ENCODE measurements at places on chromosomes 5 and 9.

DNA sequence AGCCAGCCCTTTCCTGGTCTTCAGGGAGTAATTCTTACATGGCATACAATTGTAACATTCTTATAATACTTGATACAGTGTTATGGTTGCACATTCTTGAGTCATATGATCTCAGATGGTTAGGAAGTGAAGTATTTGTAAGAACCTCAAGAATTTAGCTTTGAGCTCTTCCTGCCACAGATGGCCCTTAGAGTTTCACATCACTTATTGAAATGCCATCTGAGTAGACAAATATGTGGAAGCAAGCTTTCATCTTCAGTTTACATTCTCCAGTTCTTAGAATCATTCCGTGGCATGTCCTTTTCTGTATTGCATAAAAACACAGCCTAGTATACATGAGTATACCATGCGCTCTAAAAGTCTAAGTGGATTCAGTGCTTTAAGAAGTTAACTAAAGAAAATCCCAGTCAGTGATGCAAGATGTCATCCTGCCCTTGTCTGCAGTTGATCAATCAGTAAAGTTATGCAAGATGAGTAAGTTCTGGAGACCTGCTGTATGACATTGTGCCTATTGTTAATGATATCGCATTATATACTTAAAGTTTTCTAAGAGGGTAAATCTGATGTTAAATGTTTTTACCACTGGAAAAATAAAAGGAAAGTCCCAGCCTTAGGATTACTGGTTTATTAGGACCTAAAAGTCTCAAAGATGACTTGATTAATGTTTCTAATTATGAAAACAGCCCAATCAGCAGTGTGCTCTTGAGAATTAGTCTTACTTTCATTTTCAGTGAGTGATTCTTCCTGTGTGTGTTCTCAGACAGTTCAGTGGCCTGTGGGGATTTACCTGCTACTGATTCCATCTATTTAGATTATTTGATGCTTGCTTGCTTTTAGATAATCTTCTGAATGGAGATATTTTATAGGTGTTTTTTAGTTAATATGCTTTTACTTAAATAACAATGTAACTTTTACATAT is 29.4 kb downstream of the RHOBTB3 start:
- DNase-seq: no peak

DNA sequence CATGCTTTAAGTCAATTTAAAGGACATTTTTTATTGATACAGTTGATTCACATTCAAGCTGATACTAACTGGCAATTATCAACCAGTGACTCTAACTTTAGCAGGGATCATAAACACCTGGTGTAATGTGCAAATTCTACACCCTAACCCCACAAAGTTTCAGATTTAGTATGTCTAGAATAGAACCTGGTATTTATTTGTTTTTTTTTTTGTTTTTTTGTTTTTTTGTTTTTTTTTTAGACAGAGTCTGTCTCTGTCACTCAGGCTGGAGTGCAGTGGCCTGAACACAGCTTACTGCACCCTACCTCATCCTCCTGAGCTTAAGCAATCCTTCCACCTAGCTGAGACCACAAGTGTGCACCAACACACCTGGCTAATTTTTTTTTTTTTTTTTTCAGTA is 311.2 kb upstream of the SEMA6A start:
- DNase-seq: no peak

GRCh38 chr9:91116211-91116610 is 245.5 kb downstream of the AUH start:
- no peak for DNase-seq

- no peak for DNase-seq
Observed at GRCh38 chr5:107247427-107247826, 423.3 kb downstream of the EFNA5 start.

DNA sequence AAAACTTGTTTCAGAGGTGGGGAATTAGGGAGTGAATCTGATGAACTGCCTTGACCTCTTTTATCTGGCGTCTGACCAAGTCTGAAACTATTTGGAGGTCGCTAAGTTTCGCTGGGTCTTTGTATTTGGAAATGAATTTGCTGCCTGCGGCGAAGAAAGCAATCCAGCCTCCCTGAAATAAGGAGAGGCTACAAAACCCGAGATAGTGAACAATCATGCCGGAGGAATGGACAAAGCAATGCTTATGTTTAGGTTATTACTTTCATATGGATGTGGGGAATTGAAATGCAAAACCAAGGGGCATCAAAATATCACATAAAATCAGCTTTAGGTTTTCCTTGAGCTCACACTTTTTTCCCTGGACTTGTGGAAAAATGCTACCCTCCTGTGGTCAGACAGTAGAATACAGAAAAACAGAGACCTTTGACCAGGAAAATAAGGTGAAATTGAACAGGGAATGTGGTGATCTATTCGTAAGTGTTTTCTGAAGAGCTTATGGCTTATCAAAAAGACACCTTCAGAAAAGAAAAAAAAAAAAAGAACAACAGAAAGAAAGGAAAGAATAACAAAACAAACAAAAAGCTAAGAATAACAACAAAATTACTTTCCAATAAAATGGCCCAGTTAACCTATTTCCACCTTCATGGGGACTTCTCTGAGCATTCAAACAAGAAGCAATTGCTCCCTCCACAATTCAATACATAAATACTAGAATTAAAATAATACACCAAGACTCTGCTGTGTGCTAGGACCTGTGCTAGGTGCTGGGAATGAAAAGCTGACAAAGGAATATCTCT is 68.6 kb upstream of the DPYSL3 start:
- peak; percentile 1 for DNase-seq

DNA sequence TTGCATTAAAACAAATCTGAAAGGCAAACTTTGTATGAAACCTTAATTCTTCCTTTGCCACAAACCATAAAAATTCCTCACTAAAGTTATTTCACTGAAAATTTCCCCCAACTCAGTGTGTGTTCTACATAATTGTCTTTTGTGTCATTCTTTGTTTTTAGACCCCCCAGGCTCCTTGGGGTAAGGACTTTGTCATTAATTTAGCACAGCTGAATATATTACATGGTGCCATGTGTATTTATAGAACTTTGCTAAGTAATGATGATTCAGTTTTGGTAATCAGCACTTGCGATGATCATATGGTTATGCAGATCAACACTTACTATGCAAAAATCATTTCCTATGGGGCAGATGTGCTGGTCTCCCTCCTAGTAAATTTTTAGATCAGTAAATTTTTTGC is 712.1 kb upstream of the MEF2C start:
- DNase-seq: no peak

GRCh38 chr9:134175291-134175807 is 11.0 kb upstream of the RNU6ATAC start:
- DNase-seq: no peak

DNA sequence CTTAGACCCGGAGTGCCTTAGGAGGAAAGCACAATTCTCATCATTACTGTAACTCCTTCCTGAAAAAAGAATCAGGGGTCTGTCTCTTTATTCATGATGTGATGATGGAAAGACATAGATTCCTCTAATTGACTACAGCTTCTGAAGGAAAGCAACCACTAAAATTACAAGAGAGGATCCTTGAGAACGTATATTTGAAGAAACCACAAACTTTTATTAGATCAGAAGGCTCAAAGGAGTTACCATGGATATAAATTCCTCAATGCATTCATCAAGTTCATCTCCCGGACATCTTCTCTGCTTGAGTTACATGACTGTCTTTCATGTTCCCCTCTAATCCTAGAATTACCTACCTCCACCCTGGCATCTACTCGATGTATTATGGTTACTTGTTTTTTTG is 104.1 kb upstream of the PAPPA start:
- no peak for DNase-seq

DNA sequence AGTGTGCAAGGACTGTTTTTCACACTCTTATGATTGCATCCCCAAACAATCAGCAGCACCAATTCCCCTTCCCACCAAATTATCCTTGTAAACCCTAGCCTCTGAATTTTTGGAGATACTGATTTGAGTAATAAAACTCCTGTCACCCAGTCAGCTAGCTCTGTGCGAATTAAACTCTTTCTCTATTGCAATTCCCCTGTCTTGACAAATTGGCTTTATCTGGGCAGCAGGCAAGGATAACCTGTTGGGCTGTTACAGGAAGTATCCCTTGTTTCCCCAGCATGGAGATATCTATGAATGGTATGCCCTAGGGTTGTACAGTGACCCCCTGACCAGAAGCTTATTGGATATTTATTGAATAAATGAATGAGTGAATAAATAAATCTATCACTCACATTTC is 80.8 kb downstream of the PTCD2 start:
- DNase-seq: no peak

GRCh38 chr9:77764894-77765780 is 117.0 kb upstream of the GNA14 start:
- no peak for DNase-seq

GRCh38 chr9:37954581-37954981 is 50.7 kb upstream of the SLC25A51 start:
- no peak for DNase-seq

GRCh38 chr9:95116002-95116807 is 201.3 kb downstream of the FANCC start:
- no peak for DNase-seq

GRCh38 chr5:82747986-82748385 is 329.2 kb downstream of the TMEM167A start:
- DNase-seq: no peak

DNA sequence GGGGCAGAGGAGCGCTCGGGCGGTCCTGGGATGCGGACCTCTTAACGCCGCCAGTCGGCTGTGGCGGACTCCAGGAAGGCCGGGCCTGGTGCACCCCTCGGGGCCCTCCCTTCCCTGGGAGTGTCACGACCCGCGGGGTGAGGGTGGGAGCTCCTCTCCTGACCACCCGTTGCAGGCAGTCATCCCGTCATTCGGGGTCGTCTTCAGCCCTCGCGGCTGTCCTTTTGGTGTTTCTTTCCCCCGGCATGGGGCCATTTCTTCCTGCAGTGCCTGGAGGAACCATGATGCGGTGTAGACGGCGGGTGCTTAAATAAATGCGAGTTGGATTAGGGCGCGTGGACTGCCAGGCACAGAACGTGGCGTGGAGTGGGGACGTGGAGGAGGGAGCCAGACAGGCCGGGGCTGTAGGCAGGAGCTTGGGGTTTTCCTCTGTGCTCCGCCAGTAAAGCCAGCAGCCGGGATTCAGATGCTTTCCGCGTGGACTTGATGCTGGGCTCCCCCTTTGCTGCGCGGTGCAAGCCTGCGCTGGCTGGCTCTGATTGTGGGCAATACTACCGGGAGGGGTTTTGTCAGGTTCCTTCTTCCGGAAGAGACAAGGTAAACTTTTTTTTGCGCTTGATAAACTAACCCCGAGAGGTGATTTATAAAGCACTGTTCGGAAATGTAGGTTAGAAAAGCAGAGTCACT is 868 bp downstream of the KDM4C start:
- peak; percentile 38 for DNase-seq

GRCh38 chr9:93303258-93303771 is 119.4 kb downstream of the WNK2 start:
- DNase-seq: no peak

DNA sequence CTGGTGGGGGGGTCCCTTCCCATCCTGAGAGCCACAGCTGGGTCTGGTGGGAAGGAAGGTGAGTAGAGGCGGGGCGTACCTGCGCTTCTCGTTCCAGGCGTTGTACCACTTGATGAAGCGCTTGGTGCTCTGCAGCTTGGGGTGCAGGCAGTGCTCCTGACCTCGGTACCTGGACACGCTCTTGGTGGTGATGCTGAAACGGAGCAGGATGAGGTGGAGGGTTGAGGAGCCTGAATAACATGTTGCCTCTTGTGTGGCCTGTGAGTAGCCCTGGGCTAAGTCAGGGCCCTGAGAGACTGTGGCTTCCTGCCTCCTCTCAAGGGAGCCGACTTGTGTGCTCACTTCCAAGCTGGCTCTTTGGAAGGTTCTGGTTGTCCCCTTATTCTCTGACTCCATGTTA is 4.3 kb downstream of the CXCL14 start:
- no peak for DNase-seq

DNA sequence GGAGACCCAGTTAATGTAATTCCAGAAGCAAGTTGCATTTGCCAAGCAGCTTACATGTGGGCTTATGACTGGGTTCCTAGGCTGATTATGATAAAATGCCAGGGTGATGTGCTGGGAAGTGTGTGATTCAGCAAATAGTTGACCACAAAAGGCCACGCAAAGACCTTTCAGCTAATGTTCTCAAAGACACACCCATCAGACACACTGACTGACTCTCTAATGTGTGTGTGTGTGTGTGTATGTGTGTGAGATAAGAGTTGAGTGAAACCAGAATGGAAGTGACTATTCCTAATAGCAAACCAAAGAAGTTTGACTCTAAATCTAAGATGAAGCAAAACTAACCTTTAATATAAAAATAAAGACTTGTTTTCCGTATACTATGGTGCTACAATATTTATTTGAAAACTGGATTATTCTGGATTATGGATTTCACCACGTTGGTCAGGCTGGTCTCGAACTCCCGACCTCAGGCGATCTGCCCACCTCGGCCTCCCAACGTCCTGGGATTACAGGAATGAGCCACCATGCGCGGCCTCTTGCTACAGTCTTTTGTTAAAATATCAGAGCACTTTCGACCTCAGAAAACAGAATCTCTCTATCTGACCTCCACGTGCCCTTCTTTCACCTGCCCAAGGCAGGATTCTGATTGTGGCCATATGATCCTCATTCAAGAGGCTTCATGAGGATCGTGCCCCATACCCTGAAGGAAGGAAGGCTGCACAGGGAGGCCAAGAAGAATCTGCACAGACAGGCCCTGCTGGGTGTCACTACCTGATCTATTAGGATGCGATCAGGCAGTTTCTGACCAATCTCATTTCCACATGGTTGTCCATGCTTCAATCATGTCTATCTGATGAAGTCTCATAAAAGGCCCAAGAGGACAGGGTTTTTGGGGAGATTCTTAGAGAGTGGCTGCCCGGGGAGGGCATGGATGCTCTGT is 75.6 kb downstream of the USP20 start:
- DNase-seq: no peak

GRCh38 chr5:172541099-172541772 is 86.9 kb upstream of the SH3PXD2B start:
- DNase-seq: no peak

DNA sequence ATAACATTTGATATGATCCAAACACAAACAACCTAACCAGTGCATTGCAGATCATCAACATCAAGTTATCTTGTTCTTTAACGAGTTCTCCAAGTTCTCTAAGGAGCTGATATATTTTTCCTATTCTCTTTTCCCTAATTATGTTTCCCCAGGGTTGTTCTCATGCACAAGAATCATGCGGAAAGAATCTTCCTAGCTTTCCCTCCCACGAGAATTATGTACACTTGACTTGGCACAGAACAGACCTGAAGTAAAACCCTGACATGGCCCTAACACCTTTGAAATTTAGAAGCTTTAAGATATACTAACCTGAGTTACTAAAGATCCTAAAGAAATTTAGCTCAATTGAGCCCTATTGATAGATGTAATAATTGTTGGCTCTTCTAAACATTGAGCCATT is 110.7 kb upstream of the FST start:
- no peak for DNase-seq

DNA sequence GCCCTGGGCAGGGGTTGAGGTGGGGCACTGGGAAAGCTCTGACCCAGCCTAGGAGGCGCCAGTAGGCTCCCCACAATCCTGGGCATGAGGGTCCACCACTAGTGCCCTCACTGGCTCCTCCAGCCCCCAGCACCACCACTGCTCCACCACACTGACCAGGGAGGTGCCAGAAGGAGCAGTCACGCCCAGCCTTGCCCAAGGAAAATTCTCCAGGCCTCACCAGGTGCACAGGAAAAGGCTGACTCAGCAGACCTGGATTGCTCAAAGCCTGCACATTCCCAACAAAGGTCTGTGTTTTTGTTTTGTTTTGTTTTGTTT is 62.9 kb downstream of the ZNF354C start:
- no peak for DNase-seq

Measured in NCI-H1105 (cell line).